ENCODE measurements at places on chromosomes 1 and 21.
A peak's percentile ranks its signal among the peaks of the same experiment; 100 is the strongest.

- DNase-seq = no peak
Measured at GRCh38 chr1:42130061-42130660, 23.0 kb upstream of the GUCA2B start.

- no peak for DNase-seq
Measured at GRCh38 chr1:174812016-174812415, 187.7 kb upstream of the CACYBP start.

GRCh38 chr1:53653200-53653575 lies 85.8 kb downstream of the GLIS1 start:
- no peak for DNase-seq

GRCh38 chr1:194378517-194378916 lies 1192.1 kb upstream of the B3GALT2 start:
- no peak for DNase-seq

- DNase-seq = no peak
Measured at GRCh38 chr1:231020816-231021215, 19.2 kb downstream of the FAM89A start.

DNA sequence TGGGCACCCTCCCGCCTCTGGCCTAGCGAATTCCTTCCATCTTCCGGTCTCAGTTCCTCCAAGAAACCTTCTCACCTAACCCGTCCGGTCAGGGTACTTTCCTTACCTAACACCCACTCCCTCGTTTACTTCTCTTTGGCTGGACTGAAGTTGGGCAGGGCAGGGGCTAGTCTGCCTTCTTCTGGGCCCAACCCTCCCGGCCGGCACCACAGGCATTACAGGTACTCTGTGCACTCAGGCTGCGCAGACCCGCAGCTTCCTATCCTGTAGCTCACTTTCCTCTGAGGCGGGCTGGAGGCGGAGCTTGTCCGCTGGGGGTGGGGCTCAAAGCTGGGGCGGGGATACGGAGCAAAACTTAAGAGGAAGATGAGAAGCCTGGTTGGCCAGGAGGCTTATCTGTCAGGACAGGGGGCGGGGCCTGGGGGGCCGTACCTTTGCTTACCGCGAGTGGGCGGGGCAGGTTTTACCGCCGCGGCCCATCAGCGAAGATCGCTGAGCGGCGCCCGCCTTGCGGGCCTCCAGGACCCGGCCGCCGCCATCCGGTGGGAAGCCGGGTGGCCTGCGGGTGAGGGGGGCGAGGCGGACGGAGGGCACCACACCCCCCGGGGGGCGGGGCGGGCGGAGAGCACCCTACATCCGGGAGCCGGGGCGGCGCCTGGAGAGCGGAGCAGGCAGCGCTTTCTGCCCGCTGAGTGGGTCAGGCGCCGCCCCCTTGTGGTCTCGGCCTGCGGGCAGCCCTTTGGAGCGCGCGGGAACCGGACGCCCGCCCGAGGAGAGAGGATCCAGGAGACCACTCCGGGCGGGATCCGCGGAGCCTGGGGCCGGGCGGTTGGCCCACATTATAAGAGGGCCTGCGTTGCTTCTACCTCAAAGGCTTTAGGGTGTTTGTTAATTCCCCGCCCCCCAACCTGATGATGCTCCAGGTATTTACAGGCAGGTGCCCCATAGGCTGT lies 31.9 kb downstream of the ZNF648 start:
- DNase-seq = peak; percentile 97

- DNase-seq = no peak
Measured at GRCh38 chr1:64117492-64117891, 85.9 kb upstream of the UBE2U start.

GRCh38 chr1:89454845-89455521 lies 69.6 kb upstream of the LRRC8B start:
- peak; percentile 52 for DNase-seq

DNA sequence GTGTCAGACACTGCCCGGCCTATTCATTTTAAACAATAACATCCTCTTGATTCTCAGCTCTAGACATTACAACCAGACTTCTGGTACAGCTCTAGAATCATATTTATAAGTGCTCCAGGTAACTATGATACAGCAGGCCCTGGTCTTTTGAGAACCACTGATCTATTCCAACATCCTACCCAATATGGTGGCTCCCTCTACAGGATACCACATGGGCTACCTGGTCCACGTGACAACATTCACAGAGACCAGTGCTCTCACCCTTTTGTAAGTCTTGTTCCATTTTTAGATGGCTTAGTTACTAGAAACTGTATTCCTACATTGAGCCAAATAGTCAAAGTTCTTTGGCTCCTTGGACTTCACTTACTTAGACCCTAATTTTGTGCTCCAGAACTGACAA lies 102.9 kb downstream of the PTPN14 start:
- no peak for DNase-seq

DNA sequence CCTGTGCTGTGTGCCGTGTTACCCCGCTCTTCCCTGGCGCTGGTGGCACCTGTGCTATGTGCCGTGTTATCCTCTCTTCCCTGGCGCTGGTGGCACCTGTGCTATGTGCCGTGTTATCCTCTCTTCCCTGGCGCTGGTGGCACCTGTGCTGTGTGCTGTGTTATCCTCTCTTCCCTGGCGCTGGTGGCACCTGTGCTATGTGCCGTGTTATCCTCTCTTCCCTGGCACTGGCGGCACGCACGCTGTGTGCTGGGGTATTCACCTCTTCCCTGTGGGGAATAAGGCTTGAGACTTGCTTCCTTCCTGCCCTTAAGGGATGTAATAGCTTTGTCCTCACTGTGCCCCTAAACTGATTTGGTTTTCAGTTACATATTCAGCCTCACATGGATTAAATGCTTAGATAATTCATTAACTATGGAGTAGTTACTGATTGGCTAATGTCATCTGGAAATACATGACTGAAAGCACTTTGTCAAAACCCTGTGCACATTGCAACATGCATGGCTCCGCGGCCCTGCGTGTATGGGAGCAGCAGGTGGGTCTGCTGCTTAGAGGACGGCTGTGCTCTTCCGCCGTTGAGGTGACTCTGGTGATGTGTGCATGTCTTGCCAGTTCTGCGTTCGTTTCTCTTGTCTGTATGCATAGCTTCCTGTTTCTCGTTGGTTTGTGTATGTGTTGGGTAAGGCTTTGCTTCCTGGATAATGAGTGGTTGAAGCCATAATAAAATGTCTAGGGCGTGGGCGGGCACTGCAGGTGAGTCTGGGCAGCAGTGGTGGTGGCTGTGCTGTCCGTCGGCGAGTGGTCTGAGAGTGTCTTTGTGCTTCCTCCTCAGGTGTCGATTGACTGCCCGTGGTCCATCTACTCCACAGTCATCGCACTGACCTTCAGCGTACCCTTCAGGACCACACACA lies 17.9 kb upstream of the PWP2 start:
- DNase-seq = peak; percentile 34

DNA sequence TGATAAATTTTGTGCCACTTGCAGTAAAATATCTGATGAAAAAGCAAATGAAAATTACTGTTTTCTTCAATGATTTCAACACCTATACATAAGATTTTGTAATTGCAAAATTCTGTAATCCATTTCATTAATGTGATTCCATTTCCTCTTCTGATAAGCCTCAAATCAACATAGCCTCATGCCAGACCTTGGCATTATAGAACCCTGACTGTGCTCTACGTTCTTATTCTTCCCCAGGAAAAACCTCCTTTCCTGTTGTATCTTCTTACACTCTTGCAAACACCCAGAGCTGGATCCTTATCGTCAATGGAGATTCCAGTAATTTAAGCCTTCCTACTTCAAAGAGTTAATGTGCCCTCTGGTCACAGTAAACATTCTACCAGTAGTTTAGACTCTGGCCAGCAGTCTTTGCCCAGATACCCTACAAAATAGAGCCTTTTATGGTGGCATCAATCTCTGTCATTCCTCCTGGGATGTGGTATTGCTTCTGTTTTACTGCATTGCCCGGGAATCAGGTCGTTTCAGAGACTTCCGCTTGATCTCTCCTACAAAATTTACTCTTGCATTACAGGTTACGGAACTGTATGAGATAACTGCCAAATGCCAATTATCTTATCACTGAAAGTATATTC lies 48.5 kb upstream of the CHRM3 start:
- no peak for DNase-seq

DNA sequence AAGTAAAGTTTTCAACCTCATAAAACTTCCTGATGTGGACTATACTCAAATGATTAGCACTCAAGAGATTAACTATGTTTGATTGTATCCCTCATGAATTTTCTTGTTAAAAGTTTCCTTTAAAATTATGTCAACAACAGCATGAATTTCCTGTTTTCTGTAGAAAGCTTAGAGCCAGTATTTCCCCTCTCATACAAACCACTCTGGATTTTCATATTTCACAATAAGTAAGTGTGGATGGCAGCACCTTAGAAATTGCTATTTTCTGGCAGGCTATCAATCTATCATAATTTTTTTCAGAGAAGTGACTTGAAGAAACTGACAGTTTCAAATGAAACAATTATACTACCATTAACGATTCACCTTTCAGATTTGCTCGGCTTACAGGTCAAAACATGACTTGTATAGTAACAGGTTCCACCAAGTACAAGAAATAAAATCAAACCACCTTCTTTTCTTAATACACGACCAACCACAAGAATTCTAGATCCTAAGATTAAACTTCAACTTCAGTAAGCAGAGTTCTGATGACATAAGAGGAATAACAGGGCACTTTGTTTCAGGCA lies 20.8 kb downstream of the ELK4 start:
- no peak for DNase-seq

DNA sequence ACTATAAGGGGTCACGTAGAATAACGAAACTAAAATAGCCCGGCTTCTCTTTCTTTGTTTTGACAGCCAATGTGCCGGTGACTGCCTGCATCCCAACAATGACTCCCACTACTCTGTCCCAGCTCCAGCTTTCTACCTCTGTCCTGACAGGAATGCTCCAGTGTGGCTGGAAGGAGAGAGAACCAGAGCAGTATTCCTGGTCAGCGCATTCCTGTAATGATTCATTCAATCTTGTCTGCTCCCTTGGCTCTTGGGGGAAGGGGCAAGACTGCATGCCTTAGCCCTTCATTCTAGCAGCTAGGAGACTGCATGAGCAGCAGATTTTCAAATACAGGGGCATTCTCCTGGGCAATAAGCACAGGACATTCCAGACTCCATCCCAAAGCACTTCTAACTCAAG lies 132.1 kb upstream of the PRMT6 start:
- no peak for DNase-seq

DNA sequence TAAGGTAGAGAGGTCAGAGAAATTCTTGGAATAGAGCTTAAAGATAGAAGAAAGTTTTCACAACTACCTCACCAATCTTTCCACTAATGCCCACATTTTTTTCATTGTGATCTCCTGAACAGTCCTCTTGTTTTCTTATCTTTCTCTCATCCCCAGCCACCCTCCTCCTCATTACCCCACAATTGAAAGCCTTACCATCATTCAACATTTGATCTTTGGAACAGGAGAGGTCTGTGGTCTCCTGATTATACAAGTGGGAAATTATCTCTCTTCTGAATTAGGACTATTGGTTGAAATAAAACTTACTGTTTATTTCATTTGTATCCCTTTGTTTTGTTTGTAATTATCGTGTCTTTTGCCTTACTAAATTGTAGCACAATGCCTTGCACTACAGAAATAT lies 29.6 kb downstream of the DNAH14 start:
- no peak for DNase-seq

DNA sequence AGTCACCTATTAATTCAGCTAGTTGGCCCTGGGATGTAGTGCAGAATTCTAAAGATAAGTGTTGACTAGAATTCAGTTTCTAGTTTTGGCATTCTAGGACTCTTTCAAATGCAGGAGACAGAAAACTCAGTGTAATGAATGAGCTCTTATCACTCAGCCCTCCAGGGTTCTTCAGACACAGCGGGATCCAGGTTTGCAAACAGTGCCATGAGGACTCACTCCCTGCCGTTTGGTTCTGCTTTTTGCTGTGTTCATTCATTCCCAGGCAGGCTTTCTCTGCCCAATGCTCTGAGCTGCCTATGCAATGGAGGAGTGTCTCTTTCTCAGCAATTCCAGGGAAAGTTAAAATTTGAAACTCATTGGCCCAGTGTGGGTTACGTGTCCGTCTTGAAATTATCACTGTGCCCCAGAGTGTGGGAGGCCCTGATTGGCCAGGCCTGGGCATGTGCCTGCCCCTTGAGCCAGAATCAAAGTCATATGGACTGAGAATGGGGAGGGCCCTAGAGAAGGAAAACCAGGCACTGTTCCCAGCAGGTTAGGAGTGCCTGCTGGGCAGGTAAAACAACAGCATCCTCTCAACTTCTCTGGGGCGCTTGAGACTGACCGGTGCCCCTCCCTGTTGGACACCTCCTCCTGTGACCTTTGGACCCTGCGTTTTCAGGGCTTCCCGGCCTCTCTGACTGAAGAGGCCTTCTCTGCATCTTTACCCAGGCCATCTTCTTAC lies 43.4 kb downstream of the TMEM51 start:
- DNase-seq = no peak

DNA sequence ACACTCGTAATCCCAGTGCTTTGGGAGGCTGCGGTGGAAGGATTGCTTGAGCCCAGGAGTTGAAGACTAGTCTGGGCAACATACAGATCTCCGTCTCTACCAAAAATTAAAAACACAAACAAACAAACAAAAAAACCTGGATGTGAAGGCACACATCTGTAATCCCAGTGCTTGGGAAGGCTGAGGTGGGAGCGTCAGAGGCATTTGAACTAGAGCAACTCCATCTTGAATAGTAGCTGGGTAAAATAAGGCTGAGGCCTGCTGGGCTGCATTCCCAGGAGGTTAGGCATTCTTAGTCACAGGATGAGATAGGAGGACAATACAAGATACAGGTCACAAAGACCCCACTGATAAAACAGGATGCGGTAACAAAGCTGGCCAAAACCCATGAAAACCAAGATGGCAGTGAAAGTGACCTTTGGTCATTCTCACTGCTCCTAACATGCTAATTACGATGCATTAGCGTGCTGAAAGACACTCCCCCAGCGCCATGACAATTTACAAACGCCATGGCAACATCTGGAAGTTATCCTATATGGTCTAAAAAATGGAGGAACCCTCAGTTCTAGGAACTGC lies 33.2 kb upstream of the RD3 start:
- no peak for DNase-seq

DNA sequence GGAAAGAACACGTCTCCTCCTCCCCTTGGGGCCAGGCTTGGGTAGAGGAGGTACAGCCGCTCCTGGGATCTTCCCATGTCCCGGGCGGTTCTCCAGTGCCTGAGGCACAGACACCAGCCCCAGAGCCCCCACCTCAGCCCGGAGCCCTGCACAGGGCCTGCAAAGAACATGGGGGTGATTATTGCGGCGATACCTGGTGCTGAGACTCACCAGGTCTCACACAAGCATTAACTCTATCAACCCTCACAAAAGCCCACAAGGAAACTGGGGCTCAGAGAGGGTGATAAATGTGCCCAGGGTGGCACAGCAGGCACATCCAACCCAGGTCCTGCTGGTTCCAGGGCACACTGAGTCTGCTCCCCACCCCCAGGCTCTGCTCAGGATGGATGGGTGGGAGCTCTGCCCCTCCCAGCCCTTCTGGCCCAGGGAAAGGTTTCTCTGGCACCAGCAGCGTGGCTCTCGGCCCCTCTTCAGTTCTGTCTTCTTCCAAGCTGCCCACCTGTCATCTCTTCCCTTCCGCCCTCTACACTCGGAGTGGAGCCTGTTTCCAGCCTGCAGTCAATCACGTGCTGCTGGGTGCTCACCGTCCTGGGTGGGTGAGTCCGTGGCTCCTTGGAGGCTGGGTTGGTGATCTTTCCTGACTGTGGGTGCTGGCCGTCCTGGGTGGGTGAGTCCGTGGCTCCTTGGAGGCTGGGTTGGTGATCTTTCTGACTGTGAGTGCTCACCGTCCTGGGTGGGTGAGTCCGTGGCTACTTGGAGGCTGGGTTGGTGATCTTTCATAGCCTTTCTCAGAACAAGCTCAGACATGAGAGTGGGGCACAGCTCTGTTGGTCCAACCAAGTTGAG lies 53.6 kb upstream of the AJAP1 start:
- no peak for DNase-seq
